GM19239 (cell line): ENCODE measurements at places on chromosomes 13 and 19.

DNA sequence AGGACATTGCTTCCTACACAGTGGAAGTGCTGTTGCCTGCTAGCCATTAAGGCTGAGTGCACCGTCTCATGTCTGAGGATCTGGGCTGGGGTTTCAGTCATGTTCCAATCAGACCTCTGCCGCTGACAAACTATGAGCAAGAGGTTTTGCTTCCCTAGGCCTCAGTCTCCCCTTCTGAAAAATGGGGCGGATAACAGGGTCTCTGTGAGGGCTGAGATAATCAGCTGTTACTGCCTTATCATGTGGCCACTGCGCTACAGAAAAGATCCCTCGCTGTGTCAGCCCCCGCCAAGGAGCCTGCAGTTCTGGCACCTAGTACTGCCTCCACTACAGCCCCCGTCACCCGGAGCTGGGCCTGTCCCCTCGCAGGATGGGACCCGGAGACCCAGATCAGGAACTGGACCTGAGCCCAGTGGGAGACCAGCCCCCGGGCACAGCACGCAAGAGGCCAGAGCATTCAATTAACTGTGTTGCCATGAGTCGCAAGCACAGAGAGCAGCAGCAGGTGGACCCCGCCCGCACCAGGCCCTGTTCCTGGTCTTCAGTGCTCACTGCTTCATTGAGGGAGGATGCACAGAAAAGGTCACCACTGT lies 3.0 kb upstream of the PNKP start:
- DNase-seq: no peak

- no peak for DNase-seq
These were observed 10.5 kb downstream of the COMP start for GRCh38 chr19:18780631-18781030.

- DNase-seq: peak; percentile 95
These were observed 7.0 kb upstream of the REXO1 start for GRCh38 chr19:1855040-1855827.

DNA sequence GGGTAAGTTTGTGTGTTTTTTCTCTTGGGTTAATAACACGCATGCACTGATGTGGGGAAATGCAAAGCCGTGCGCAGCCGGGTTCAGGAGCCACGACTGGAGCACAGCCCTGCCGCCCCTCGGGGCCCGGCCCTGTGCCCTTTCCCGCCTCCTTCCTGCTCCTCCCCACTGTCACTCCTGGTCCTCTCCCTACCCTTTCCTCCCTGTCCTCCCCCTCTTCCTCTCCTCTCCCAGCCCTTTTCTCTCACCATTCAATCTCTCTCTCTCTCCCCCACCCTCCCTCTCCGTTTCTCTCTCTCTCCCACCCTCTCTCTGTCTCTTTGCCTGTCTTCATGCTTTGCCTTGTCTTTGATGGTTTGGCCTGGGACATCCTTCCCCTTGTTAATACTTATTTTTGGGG lies 27.2 kb downstream of the PLEKHJ1 start:
- DNase-seq: no peak

DNA sequence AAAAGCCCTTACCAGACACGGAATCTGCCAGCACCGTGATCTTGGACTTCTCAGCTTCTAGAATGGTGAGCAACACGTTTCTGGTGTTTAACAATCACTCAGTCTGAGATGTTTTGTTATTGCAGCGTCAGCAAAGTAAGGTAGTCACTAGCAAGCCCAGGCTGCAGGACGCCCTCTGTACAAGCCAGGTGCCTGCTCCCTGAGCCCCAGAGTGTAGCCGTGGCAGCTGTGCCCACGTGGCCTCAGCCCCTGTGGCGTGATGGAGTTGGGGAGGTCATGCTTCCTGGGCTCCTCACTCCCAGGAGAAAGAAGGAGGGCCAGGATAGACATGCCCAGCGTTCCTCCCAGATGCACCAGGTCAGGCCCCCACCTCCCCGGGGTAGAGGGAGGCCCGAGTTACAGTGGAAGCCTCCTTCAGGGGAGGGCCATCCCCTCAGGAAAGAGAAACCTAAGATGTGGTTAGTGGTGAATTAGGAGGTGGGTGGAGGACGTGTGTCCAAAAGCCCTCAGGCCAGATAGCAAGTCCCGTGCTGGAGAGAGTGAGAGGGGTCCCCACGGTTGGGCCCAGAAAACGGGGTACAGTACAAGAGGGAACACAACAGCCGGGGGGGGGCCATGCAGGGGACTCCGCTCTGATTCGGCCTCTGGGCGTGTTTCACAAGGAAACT lies 169.6 kb upstream of the SOX1 start:
- no peak for DNase-seq

GRCh38 chr13:27541386-27541785 lies 78.9 kb downstream of the LNX2 start:
- DNase-seq: no peak

GRCh38 chr13:59144700-59145099 lies 1019.0 kb downstream of the DIAPH3 start:
- no peak for DNase-seq

- DNase-seq: no peak
These were observed 102.6 kb downstream of the STK24 start for GRCh38 chr13:98474292-98474691.
